GM12878 (cell line): ENCODE measurements at places on chromosomes 5 and 9. TPM values are rescaled to one million over a fixed set of nuclear protein-coding genes. Genes with fewer than 3 reads are reported as not detected.

ESM1 gene
- not detected in 2 replicates for total RNA-seq

CDH9 gene
- total RNA-seq: not detected in 2 replicates

CDC37L1 gene
- total RNA-seq: 8.9 and 10.0 TPM in 2 replicates

HMCN2 gene
- not detected in 2 replicates for total RNA-seq

SAXO1 gene
- total RNA-seq: not detected in 2 replicates

NEUROG1 gene
- not detected in 2 replicates for total RNA-seq

CLINT1 gene
- total RNA-seq: 78.6 and 96.7 TPM in 2 replicates

BTNL3 gene
- total RNA-seq: not detected in 2 replicates

WHRN gene
- total RNA-seq: 0.98 and 1.2 TPM in 2 replicates

FYB1 gene
- 0.26 and 0.56 TPM in 2 replicates for total RNA-seq

NUP214 gene
- total RNA-seq: 53.8 and 54.3 TPM in 2 replicates

TLR4 gene
- total RNA-seq: 0.13 and 0.23 TPM in 2 replicates

HNRNPAB gene
- total RNA-seq: 311 and 330 TPM in 2 replicates

NAA35 gene
- 24.4 and 25.7 TPM in 2 replicates for total RNA-seq

IFNB1 gene
- total RNA-seq: not detected in 2 replicates

HTR1A gene
- not detected in 2 replicates for total RNA-seq

CTXN3 gene
- not detected in 2 replicates for total RNA-seq

CDX1 gene
- not detected in 2 replicates for total RNA-seq

CCDC112 gene
- total RNA-seq: 0.49 and 0.58 TPM in 2 replicates

LHFPL2 gene
- 18.9 and 21.8 TPM in 2 replicates for total RNA-seq

TEK gene
- total RNA-seq: 0.08 TPM in 1 of 2 replicates, not detected in the other

CRHBP gene
- total RNA-seq: not detected in 2 replicates

HAND1 gene
- 0.36 and 0.64 TPM in 2 replicates for total RNA-seq

CSF2 gene
- 0.85 and 1.4 TPM in 2 replicates for total RNA-seq

PCDHAC2 gene
- not detected in 2 replicates for total RNA-seq

TEX48 gene
- total RNA-seq: not detected in 2 replicates

AK3 gene
- 32.4 and 35.6 TPM in 2 replicates for total RNA-seq

ARL14EPL gene
- total RNA-seq: not detected in 2 replicates

C9orf153 gene
- 0.18 TPM in 1 of 2 replicates, not detected in the other for total RNA-seq

ZDHHC11B gene
- 0.13 TPM in 1 of 2 replicates, not detected in the other for total RNA-seq
